ENCODE measurements at places on chromosomes 13 and 19.

DNA sequence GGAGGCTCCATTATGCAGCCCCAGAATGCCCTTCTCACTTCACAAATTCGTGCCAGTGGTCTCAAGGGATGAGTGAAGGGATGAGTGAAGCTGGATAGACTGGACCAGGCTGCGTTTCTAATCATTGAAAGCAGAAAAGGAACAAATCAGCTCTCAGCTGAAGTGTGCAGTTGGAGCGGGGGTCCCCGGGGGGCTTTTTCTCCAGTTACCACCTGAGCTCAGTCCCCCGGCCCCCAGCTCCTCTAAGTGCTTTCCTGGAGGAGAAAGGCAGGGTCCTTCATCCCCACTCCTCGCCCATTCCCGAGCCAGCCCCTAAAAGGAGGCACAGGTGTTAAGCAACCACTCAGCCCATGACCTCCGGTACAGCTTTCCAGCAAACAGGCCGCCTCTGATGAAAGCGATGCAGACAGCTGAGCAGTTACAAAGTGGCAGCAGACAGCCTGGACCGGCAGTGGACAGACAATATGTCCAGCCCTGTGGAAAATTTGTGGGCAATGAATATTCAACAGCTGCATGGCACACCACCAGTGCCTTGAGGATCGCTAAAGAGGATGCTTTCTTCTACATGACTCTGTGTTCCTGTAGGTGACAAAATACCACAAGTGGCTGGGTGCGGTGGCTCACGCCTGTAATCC lies 110.7 kb upstream of the UBL3 start:
- DNase-seq: no peak

DNA sequence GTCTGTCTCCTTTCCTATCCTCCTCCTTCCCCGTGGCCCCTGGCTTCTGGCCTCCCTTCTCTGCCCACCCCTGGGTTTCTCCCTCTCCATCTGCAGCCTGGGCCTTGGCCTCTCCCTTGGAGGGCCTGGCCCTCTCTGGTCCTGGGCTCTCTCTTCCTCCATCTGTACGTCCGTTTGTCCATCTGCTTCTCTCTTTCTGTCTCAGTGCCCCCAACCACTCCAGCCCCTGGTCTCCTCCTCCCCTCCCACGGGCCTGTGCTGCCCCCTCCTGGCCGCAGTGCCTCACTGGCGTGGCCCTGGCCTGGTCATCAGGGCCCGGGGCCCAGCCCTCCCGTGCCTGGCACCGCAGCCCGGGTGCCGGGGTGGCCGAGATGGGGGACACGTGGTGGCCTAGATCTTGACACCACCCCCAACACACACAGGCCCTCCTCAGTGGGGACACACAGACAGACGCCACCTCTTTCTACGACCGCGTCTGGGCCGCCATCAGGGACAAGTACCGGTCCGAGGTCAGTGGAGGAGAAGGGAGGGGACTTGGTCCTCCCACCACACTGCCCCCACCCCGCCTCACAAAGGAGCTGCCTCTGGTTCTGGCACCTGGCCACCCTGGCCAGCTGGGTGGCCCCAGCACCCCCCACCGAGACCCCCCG lies 11.3 kb downstream of the PRKCSH start:
- no peak for DNase-seq

DNA sequence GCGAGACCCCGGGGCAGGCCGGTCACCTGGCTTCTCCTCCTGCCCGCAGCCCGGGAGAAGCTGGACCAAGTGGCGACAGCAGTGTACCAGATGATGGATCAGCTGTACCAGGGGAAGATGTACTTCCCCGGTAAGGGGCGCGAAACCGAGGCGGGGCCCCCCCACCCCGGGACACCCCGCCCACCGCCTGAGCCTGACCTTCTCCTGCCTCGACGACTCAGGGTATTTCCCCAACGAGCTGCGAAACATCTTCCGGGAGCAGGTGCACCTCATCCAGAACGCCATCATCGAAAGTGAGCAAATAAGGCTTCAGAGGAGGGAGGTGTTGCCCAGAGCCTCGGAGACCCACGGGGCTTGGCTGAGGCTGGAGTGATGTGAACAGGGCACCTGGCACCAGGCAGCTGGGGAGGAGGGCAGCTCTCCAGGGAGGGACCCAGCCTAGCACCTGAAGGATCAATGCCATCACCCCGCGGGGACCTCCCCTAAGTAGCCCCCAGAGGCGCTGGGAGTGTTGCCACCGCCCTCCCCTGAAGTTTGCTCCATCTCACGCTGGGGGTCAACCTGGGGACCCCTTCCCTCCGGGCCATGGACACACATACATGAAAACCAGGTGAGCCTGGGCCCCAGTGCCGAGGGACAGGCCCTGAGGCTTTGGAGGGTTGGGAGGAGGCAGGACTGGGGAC lies 629 bp downstream of the IZUMO4 start:
- DNase-seq: no peak

DNA sequence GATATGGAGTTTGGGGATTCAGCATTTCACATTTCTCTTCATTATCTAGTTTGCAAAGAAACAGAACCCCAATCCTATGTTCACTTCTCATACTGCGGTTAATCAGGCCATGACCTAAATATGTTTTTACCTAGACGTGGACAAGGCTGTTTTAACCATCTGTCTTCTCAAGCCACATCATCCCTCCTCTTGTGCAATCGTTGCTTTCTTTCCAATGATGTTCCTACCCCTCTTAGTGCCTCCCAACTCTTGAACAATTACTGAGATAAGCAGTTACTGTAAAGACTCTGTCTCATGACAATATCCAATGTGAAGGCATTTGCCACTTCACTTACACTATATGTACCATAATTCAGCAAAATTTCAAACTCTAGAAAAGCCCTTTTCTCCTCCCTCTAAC lies 406.2 kb downstream of the LIG4 start:
- no peak for DNase-seq

GRCh38 chr13:102310691-102311418 lies 91.0 kb downstream of the FGF14 start:
- DNase-seq: no peak

- DNase-seq: no peak
These were observed 1136.3 kb downstream of the UQCRFS1 start for GRCh38 chr19:28076628-28077027.

GRCh38 chr13:27487776-27488175 lies 37.4 kb upstream of the MTIF3 start:
- no peak for DNase-seq

DNA sequence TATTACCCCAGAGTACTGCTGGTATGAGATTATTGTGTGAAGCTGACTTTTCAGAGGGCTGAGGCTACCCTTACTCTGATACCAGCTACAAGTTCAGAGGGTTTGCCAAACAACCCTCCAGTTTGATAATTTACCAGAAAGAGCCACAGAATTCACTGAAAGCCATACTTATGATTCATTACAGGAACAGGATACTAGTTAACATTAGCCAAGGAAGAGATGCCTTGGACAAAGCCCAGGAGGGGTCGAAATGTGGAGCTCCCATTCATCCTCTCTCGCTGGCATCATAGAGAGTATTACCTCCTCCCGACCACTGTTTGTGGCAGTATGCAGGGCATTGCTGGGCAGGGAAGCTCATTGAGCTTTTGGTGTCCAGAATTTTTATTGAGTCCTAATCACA lies 364.3 kb downstream of the KCNRG start:
- DNase-seq: no peak

DNA sequence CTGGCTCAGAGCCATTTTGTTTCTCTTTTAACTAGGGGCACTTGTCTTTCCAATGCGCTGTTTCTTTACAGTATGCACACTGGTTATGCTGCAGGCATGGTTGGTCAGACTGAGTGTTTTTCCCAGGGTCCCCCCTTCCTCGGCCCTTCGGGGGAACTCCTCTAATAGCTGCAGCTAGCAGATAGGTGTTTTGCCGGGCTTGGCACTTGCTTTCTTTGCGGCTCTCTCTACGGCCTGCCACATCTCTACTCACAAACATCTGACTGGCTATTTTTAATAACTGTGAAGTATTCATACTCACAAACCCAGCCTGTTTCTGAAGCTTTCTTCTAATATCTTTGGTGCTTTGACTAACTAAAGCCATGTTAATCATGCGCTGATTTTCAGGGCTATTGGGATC lies 89.4 kb downstream of the SLC25A15 start:
- DNase-seq: no peak

- no peak for DNase-seq
These were observed 39.2 kb upstream of the FGF14 start for GRCh38 chr13:102441085-102441484.

DNA sequence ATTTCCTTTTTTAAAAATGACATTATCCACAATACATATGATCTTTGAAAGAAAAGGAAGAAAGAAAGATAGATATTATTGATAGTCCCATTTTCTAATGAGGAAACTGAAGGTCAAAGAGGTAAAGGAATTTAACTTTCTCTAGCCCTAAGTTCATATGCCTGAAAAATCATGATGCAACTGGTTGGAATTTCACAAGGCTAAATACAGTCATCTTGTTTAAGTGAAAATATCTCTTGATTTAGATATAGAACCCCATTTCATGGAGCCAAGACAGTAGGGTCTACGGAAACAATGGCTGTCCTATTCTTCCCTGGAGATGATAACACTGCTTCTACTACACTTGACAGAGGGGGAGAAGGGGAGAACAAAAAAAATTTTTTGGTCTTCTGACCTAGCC lies 366.2 kb downstream of the DNAJC15 start:
- DNase-seq: no peak

DNA sequence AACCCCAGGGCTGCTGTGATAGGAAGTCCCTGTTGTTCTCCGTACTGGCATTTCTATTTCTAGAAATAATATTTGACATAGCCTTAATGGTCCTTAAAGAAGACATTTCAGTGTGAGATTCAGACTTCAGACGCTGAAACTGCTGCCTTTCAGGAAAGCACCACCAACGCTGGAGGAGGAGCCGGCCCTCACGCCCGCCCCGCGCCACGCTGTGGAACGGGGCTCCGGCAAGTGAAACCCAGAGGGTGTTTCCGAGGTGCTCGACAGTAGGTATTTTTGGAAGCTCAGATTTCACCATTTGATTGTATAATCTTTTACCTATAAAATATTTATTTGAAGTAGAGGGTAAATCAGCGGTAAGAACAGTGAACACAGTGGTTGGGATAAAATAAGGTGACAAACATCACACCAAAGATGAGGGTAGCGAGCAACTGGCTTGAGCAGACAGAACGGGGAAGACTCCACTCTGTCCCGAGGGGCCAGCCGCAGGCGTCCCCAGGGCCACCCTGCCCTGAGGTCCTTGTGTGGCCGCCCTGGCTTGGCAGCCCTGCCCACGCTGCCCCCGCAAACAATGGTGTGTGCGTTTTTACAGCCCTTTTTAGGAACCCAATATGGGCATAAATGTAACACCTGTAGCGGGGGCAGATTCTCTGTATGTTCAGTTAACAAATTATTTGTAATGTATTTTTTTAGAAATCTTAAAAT lies 85.6 kb upstream of the MCF2L start:
- DNase-seq: no peak

GRCh38 chr13:52348983-52349780 lies 56.8 kb downstream of the THSD1 start:
- no peak for DNase-seq

DNA sequence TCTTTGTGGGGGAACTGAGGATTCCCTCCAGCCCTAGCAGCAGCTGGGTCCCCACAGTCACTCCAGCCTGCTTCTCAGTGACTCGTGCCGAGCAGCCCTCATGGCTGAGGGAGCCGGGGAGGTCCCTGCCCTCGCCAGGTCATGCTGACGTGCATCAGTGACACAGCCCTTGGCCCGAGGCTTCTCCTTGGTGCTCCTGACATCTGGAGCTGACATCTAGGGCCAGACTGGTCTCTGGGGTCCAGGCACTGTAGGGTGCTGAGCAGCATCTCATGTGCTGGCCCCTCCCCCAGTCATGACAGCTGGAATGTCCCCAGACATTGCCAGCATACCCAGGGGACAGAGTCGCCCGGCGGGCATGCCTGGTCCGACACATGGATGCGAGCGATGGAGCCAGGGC lies 14.4 kb downstream of the COMP start:
- DNase-seq: no peak

DNA sequence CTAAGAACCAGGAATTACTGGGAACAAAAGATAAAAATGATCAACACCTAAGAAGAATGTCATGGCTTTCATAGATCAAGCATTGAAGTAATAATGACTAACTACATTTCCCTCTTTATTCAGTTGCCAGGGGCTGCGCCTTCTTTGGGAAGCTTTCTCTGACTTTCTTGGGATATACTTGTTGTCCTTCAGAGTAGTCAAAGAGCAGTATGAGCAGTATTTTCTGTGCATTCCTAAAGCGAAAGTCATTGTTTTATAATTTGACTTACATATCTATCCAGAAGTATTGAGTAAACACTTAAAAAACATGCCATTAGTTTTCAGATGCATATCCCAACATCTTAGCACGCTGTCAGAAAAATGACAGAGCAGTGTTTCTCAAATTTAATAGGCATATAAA lies 2412.4 kb downstream of the PCDH9 start:
- DNase-seq: no peak
